Caco-2 (cell line): ENCODE measurements at places on chromosomes 11 and 22.

DNA sequence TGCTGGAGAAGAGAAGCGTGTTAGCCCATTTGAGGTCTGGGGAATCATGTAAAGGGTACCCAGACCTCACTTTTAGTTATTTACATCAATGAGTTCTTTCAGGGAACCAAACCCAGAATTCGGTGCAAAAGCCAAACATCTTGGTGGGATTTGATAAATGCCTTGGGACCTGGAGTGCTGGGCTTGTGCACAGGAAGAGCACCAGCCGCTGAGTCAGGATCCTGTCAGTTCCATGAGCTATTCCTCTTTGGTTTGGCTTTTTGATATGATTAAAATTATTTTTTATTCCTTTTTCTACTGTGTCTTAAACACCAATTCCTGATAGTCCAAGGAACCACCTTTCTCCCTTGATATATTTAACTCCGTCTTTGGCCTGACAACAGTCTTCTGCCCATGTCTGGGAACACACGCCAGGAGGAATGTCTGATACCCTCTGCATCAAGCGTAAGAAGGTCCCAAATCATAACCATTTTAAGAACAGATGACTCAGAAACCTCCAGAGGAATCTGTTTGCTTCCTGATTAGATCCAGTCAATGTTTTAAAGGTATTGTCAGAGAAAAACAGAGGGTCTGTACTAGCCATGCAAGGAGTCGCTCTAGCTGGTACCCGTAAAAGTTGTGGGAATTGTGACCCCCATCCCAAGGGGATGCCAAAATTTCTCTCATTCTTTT lies 65.2 kb downstream of the ALX4 start:
- DNase-seq = no peak

- DNase-seq = no peak
These were observed 519.6 kb downstream of the SOX6 start for GRCh38 chr11:15836795-15837194.

DNA sequence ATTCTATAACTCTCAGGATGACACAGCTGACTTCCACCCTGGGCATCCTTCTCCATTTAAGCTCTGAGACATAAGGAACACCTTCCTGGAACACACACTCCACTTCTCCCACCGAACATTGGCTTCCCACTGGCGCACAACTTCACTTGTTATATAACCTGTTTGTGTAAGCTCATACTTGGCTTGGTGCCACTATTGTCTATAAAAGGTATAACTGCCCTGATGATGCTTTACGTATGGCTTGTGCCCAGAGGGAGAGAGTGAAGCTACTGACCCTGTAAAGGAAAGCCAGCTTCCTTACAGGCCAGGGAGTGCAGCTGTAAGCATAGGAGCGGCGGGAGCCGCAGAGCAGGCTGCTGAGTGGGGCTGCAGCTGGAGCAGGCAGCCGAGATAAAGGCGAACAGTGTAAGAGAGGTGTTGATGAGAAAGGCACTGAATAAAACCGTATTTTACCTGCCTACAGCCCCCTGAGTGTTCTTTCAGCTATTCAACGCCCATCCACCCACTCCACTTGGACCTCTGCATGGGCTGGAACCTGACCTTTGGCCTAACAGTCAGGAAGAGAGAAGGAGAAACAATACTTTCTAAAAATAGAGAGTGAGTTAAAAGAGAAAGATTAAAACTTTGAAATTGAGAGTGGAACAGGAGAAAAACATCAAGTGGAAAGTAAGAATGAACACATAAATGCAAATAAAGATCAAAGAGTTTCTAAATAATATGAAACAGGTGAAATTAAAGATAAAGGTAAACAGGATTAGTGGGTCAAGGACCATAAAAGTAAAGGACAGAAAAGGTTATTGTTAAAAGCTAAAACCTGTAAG lies 252.1 kb upstream of the ARHGAP42 start:
- DNase-seq = no peak

GRCh38 chr11:15971215-15971546 lies 385.2 kb downstream of the SOX6 start:
- DNase-seq = no peak

DNA sequence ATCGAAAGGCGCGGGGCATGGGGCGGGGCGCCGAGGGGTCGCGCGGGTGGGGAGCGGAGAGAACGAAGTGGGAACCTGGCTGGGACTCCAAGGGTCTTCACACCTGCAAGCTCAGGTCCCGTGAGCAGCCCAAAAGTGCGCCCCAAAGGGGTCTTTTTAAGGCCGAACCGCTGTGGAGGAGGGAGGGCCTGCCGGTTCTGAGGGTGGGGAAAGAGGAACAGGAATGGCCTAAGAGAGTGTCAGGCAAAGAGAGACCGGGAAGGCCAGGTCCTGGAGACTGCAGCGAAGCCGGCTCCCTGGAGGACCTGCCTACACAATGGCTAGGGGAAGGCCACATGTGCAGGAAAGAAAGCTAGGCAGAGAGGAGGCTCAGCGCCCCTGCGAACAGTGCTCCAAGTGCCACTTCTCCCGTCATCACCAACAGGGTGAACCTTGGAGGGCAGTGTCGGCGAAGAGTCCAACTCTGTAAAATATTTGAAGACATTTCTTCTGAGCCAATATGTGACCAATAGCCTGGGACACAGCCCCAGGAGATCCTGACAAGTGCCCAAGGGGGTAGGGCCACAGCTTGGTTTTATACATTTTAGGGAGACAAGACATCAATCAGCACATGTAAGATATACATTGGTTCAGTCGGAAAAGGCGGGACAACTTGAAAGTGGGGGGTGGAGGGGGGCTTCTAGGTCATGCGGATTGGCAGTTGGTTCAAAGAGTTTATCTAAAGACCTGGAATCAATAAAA lies 710 bp upstream of the DGCR2 start:
- peak; percentile 45 for DNase-seq

DNA sequence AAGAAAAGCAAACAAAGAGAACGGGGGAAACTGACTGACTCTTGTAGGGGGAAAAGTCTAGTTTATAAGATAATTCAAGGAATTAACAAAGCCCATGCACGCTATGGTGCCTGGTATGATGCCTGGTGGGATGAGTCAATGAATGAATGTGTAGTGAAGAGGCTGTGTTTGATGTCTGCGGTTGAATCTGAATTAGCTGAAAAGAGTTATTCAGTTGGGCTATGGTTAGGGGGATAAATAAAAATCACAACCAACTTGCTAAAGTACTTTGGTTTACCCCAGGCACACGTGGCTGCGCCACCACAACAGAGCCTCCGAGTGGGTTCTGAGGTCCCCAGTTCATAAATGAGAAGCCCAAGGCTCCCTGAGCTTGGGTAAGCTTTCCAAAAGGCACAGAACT lies 369.3 kb upstream of the SYN3 start:
- no peak for DNase-seq

DNA sequence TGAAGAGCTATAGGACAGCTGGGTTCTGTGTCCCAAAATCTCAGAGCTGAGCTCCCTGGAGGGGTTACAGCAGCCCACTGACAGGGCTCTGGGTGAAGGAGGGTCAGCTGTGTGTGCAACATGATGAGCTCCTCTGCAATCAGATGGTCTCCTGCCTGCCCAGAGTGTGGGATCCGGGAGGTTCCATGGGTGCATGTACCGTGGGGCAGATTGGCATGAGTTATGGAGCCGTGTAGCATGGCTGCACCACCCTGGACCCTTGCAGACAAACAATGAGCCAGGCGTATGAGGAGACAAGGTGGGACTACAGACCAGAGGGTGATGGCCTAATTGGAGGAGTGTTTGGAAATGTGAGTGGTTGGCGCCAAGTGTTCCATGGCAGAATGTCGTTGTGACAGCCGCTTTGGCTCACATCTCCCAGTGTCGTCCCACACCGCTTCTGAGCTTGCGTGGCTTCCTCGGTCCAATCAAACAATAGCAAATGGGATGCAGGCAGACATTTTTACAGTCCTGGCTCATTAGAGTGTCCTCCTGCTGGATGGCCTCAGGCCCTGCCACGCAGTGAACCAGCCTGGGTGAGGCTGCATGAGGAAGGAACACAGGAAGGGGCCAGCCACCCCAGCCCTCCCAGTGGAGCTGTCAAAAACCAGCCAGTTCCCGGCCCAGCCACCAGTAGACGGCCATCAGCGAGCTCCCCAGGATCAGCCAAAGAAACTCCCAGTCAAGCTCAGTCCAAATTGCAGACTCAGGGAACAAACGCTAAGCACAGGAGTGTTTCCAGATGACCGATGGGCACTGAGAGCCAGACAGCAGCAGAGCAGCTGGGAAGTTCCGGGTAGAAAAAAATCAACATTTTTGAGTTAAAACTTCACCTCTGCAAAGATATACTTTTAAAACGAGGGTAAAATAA lies 1066.9 kb downstream of the BRD1 start:
- DNase-seq = peak; percentile 7

DNA sequence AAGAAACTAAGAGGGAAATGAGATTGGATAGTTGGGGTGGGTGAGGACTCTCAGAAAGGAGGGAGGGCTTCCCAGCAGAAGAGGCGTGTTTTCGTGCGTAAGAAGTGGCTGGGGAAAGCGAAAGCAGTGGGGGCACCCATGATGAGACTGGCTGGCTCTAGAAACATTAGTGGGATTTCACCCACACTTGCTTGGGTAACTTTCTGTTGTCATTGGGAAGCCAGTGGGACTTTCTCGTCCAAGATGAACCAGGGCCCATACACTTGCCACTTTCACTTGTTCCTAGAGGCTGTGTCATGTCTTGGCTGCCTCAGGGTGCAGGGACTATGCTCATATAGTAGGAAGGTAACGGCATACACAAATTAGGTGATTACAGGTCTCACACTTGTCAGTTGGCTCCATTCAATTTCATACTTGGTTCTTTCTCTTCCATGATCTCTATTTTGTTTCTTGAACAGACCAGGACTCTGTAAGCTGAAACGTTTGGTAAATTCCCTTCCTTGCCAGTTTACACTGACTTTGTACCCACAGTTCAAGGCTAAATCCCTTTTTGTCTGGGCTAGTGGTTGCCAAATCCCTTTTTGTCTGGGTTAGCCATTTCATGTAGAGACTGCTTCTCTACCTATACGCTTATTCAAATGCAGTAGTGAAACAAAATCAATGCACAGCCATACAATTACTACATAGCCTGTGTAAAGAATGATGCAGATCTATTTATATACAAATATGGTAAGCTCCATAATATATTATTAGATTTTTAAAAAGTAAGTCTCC lies 42.0 kb upstream of the CXCR5 start:
- peak; percentile 14 for DNase-seq

- DNase-seq = no peak
These were observed 471.2 kb downstream of the MIAT start for GRCh38 chr22:27128461-27129085.

- no peak for DNase-seq
These were observed 348.9 kb upstream of the B3GAT1 start for GRCh38 chr11:134760957-134761356.

- no peak for DNase-seq
These were observed 40.2 kb downstream of the TSPAN18 start for GRCh38 chr11:44766972-44767278.

DNA sequence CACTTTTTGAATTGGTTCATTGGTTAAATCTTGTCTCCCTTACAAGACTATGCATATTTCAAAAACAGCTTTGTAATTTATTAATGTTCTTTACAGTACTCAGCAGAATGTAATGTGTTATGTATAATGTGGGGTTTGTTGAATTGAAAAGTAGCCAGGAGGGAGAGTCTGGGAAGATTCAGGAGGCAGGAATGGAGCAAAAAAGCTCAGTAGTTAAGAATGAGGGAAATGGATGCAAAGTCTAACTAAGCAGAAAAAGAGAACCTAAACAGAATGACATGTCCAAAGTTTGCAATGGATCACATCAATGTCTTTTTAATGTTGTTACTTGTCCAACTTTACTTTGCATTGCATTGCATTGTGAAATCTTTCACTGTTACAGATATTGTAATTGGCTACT lies 86.5 kb upstream of the CARD18 start:
- no peak for DNase-seq

DNA sequence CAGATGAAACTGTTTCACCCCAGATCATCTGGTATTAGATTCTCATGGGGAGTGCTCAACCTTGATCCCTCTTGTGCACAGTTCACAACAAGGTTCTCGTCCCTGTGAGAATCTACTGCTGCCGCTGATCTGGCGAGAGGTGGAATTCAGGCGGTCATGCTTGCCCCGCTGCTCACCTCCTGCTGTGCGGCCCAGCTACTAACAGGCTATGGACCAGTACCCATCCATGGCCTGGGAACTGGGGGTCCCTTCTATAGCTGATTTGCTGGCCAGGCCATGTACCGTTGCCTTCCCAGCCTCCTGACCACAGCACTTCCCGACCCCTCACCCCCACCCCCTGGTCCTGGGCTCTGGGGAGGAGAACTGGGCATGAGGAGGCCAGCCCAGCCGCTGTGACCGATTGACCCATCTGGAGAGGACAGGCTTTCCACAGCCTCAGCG lies 2.6 kb downstream of the PHLDA2 start:
- no peak for DNase-seq

GRCh38 chr22:32364210-32364609 lies 6.5 kb downstream of the RFPL3 start:
- no peak for DNase-seq

- DNase-seq = peak; percentile 35
These were observed 4.0 kb downstream of the PYGM start for GRCh38 chr11:64755681-64756361.

DNA sequence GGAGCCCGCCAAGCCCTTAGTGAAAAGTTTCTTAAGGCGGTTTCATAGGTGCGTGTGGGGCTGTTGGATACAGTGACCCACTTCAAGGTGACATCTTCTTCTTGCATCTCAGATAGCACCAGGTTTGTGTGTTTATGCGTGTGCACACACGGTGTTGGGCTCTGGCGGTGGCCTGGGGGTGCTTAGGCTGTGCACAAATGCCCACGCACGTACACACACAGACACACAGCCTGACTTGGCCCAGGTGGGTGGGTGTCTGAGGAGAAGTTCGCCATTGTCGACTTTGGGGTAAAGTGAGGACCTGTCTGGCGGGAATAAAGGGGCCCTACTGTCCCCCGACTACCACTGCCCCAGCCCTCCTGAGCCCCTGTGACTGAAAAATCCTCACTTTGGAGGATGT lies 103.8 kb downstream of the KCNQ1 start:
- DNase-seq = no peak

GRCh38 chr11:70137383-70137782 lies 59.3 kb downstream of the ANO1 start:
- DNase-seq = no peak

- no peak for DNase-seq
These were observed 50.2 kb downstream of the EHF start for GRCh38 chr11:34671117-34671516.

- no peak for DNase-seq
These were observed 16.6 kb downstream of the BTBD10 start for GRCh38 chr11:13446444-13446843.

- DNase-seq = no peak
These were observed 7.1 kb downstream of the LRRC32 start for GRCh38 chr11:76663486-76663810.
